ENCODE measurements at places on chromosomes 12 and 14. TPM values are rescaled to one million over a fixed set of nuclear protein-coding genes. Genes with fewer than 3 reads are reported as not detected.

Gene SLC16A7
- total RNA-seq = 11.4 TPM

Gene TMEM253
- total RNA-seq = not detected

Gene NKX2-1
- not detected for total RNA-seq

Gene CTDSP2
- total RNA-seq = 39.4 TPM

Gene NAP1L1
- 247 TPM for total RNA-seq

Data from PC-3 (cell line).